ENCODE measurements at places on chromosomes 16 and 17.

DNA sequence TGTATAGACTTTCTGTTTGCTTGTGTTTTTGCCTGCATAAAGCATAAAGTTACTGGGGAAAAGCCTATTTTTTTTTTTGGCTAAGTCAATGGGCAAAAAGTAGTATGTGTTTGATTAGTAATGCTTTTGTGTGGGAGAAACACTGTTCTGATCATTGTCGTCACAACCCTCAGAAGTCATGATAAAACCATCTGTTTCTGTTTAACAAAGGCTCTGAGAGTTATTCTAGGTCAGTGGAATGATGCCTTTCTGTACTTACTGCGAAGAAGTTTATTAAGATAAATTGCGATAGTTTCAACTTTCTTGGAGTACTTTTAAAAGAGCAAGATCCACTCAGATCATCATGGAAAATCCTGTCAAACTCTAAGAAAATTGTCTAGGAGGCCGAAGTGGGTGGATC, 80.9 kb downstream of the PRKCA start:
- DNase-seq = no peak

DNA sequence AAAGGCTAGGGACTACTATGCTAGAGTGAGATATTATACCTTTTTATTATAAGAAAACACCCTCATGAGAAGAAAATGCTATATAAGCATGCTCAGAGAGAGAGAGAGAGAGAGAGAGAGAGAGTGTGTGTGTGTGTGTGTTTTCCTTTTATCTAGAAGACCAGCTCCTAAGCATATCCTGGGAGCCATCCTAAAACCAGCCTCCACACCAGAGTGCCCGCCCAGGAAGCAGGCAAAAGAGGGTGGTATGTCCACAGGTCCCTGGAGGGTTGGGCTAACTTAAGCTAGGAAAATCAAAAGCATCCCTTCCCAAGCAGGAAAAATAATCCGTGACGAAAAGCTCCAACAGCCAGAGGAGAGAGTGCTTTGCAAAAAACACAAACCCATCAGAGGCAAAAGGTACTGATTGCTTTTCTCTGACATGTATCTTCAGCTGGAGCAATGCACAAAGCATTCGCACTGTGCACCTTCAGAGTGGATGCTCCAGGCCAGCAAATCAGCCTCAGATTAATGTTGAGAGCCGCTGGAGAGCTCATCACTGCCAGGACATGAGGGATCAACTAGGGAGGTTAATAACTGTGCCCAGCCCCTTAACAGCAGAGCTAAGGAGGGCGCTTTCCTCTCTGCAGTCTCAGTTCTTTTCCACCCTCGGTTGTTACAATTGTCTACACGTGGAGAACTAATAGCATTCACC, 125.1 kb downstream of the SLC39A11 start:
- no peak for DNase-seq

DNA sequence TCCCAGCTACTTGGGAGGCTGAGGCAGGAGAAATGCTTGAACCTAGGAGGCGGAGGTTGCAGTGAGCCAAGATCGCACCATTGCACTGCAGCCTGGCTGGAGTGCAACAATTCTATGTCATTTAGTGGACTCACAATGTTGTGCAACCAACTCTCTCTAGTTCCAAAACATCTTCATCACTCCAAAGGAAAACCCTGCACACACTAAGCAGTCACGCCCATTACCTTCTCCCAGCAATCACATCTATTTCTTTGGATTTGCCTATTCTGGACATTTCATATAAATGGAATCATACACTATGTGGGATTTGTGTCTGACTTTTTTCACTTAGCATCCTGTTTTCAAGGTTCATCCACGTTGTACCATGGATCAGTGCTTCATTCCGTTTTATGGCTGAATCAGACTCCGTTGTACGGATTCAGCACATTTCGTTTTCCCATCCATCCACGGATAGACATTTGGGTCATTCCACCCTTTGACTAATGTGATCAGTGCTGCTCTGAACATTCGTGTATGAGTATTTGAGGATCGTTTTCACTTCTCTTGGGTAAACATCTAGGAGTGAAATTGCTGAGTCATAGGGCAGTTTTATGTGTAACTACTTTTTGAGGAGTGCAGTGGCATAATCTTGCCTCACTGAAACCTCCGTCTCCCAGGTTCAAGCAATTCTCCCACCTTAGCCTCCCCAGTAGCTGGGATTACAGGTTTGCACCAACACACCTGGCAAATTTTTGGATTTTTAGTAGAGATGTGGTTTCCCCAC, 45.4 kb upstream of the EMP2 start:
- no peak for DNase-seq

GRCh38 chr16:49019081-49019633, 262.5 kb downstream of the CBLN1 start:
- no peak for DNase-seq

DNA sequence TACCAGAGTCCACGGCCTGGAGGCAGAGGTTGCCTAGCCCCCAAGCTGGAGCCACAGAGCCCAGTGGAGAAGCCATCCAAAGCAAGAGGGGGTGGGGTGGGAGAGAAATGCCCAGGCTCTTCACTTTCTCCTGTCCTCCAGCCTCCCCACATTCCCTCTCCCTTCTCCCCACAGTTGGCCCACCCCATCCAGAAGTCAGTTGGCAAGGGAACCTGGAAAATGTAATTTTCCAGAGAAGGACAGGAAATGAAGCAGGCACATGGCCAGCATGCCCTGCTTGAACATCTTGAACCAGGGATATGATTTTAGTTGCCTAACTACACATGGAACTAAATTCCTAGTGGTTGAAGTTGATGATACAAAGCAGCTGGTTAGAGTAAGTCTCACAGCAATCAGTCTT, 73.3 kb upstream of the IRX6 start:
- DNase-seq = no peak

- DNase-seq = no peak
Measured at GRCh38 chr17:9109933-9110332, 88.6 kb downstream of the NTN1 start.

DNA sequence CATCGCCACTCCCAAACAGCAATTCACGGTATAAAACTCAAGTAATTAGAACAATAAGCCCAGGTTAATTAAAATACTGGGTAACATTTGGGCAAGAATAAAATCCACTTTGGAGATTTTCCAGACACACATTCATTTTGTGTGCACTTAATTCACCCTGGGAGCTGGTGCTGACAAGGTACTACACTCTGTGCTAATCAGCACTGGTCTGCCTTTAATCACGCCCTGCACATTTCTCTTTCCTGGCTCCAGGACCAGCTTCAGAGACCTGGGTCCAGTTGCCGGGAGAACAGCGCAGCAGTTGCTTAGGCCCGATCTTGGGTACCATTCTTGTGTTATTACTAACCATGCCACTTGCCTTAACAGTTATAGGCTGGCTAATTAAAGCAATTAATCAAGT, 23.7 kb upstream of the ASIC2 start:
- no peak for DNase-seq

GRCh38 chr17:69417545-69418483, 3.3 kb downstream of the MAP2K6 start:
- DNase-seq = no peak

DNA sequence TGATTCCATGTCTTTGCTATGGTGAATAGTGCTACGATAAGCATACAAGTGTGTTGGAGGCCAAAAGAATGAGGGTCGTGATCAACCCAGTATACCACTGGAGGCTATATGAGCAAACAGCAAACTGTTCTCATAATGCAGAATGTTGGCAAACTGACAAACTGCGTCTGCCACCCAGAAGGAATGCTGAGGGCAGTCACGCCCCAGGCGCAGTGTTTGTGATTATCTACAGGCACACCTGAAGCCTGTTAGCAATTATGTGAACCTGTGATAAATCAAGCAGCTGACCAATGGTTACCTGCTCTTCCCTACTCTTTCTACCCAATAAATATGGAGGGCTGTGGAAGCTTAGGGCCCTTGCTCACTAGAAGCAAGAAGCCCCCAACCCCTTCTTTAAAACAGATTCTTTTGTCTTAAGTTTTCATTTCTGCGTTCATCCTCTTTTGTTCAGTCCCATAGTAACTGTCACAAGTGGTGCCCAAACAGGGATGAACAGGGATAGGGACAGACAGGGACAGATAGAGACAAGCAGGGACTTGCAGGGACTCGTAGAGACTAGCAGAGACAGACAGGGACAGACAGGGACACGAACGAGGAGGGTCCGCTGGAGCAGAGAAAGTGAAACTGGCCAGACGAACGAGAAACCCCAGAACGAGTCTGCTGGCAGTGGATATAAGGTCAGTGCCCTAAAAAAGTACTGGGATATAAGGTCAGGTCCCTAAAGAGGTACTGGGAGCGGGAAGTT, 25.1 kb downstream of the CD300LG start:
- no peak for DNase-seq

- no peak for DNase-seq
Measured at GRCh38 chr17:49964303-49964768, 4.7 kb upstream of the DLX4 start.

- DNase-seq = no peak
Measured at GRCh38 chr16:57748596-57748995, 13.0 kb downstream of the KATNB1 start.

DNA sequence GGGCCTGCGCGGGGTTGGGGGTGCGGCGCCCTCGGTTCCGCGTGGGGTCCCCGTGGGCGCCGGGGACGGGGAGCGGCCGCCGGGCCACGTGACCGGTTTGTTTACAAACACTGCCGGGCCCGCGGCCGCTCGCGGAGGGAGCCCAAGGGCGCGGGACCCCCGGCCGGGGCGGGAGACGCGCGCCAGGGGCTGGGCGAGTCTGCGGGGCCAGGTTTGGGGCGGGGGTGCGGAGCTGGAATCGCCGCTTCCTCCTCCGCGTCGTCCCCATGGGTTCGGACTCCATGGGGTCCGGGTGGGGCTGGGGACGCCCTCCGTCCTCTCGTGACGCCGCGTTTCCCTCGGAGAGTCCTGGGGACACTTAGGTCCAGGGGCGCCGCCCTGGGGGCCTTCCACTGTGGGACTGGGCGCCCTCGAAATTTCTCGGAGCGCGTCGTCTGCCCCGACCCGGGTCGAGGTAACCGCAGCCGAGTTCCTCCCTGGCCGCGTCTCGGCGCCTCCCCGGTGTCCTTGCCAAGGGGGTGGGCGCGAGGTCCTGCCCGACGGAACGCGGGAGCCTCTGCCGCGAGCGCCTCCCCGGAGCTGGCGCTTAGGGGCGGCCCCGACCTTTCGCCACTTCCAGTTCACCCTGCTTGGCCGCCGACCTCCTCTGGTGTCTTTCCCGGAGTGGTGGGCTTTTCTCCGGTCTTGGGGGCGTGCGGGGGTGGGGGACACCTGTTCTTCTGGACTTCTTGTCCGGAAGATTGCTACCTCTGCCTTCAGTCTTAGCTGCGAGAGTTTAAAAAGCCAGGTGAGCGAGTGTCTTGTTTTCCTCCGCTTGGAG, 684 bp downstream of the YPEL2 start:
- DNase-seq = no peak

DNA sequence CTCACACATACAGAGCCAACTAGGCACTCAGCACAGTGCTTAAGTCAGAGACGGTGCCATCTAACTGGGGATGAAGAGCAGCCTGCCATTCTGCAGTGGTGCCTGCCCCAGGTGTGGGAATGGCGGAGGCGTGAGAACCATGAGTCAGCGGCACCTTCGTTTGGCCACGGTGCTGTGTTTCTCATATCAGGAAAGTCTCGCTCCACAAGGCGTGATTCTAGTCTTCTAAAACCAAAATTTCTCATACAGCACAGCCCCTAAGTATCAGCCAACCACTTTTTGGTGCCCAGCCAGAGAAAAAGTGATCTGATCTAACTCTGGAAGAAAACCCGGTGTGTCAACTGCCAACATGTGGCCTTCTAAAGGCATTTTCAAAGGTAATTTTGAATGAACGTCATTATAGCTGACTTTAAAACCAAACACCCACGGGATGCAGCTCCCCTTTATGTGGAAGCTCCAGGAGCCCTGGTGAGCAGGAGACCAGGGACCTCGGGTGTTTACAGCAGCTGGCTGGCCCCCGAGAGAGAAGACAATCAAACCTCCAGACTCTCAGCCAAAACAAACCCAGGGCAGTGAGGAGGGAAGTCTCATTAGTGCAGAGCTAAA, 54.6 kb downstream of the ABCC12 start:
- no peak for DNase-seq

- no peak for DNase-seq
Measured at GRCh38 chr16:85625053-85625452, 11.9 kb downstream of the GSE1 start.

- no peak for DNase-seq
Measured at GRCh38 chr17:58351182-58351581, 819 bp downstream of the SUPT4H1 start.

GRCh38 chr17:68248891-68249290, 1.0 kb downstream of the AMZ2 start:
- DNase-seq = no peak

DNA sequence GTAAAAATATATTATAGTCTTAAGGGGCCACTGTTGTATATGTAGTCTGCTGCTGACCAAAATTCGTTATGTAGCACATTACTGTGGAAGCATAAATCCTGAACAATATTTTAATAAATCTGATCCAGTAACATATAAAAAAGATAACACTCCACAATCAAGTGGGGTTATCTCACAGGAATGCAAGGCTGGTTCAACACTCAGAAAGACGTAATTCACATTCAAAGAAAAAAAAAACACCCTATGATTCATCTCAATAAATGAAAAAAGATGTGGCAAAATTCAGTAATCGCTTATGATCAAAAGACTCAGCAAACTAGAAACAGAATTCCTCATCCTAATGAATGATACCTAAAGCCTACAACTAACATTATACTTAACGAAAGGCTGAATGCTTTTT, 47.8 kb downstream of the CREBBP start:
- DNase-seq = no peak

- no peak for DNase-seq
Measured at GRCh38 chr17:17440010-17440843, 36.6 kb upstream of the MED9 start.

- DNase-seq = no peak
Measured at GRCh38 chr16:29763326-29763725, 14.7 kb upstream of the ZG16 start.

DNA sequence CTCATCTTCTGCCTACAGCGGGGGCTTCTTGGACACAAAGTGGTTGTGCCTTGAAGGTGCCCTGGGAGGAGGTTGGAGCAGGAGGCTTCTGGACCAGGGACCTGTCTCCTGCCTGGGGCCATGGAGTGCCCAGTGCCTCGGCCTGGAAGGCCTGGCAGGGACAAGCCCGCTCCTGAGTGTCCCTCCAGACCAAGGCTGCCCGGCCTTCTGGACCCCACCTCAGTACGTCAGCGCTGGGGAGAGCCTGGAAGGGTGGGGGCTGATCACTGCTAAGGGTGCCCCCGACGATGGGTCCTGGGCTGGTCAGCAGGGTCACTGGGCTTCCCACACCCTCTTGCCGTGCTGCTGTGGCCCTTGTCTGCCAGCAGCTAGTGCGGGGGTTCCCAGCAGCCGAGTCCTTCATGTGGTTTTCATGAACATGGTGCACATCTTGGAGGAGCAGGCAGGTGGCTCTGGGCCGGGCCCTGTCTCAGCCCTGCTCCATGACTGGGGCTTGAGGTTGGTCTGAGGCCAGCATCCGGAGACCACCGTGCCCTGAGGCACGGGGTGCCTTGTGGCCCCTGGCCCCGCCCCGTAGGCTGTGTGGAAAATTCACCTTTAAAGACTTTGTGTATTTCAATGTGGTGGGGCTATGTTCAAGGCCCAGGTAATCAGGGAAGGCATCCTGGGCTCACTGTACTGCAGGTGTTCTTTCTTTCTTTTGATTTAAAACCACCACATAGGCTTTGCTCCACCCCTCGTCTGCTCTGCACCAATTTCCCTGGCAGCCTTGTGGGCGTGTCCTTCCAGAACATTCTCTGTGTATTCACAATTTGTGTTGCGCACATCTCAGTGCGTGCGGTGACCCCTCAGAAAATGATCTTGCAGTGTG, 22.4 kb downstream of the MGRN1 start:
- no peak for DNase-seq

Data from Panc1 (cell line).